ENCODE measurements at places on chromosomes 2 and 18.

DNA sequence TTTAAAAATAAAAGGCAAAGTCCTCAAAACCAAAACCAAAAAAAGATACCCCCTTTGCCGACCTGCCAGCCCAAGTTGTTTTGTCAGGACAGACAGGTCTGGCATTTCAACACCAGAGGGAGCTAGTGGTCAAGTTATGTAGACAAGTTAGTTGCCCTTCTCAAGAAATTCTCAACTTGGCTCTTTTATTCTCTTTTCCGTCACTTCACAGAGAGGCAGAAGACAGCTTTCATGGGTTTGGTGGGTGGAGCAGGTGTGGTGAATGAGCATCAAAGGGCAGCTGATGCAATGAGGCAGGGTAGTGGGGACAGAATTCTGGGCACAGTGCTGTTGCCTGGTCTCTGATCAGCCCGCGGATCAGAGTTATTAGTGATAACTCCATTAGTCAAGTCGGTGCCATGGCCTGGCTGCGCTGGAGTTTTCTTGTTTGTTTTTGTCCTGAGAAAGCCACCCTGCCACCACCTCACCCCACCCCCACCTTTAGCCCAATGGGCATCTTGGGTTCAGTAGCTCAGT lies 303.7 kb upstream of the EPAS1 start:
- H3K4me1 ChIP-seq = no peaks in the 10 kb centered on the region
- H3K27ac ChIP-seq = no peak overlapping the region
- peaks cover 56% of the 10 kb centered on the region for H3K36me3 ChIP-seq
- H3K27me3 ChIP-seq = no peaks in the 10 kb centered on the region
- H3K4me3 ChIP-seq = no peak overlapping the region
- no peak for DNase-seq

DNA sequence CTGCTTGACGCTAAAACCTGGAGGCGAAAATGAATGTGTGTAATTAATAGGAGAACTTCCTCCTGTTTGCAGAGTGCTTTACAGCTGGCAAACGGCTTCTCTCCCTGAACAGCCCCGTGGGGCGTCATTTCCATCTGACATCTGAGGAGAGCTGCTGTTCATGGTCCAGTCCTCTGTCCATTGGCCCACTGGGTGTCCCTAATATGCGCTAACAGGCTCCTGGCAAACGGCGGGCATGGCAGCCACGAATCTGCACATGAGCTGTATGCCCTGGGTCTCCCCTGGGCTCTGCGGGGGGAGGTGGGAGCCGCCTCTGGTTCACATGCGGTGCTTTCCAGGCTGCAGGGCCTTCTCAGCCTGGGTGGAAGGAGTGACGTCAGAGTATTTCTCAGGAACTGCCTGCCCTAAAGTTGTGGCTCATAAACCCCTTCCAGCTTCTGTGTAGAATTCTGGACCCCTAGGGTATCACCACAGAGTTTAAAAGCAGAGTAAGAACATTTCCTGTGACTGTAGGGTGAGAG lies 73.2 kb downstream of the LRRFIP1 start:
- peaks cover 96% of the 10 kb centered on the region for H3K4me1 ChIP-seq
- peak overlapping the region; percentile 62 for H3K4me3 ChIP-seq
- DNase-seq = peak; percentile 59
- peak overlapping the region; percentile 82 for H3K27ac ChIP-seq
- H3K27me3 ChIP-seq = no peaks in the 10 kb centered on the region
- peaks cover 12% of the 10 kb centered on the region for H3K36me3 ChIP-seq

- H3K27ac ChIP-seq = no peak overlapping the region
Observed at GRCh38 chr2:6793371-6793770, 72.3 kb downstream of the CMPK2 start.

- H3K4me1 ChIP-seq = peaks cover under 1% of the 10 kb centered on the region
- DNase-seq = no peak
- H3K4me3 ChIP-seq = no peak overlapping the region
- H3K27me3 ChIP-seq = peaks cover 7% of the 10 kb centered on the region
- H3K27ac ChIP-seq = no peak overlapping the region
- H3K36me3 ChIP-seq = no peaks in the 10 kb centered on the region
Observed at GRCh38 chr2:133841900-133842299, 273.6 kb upstream of the NCKAP5 start.

DNA sequence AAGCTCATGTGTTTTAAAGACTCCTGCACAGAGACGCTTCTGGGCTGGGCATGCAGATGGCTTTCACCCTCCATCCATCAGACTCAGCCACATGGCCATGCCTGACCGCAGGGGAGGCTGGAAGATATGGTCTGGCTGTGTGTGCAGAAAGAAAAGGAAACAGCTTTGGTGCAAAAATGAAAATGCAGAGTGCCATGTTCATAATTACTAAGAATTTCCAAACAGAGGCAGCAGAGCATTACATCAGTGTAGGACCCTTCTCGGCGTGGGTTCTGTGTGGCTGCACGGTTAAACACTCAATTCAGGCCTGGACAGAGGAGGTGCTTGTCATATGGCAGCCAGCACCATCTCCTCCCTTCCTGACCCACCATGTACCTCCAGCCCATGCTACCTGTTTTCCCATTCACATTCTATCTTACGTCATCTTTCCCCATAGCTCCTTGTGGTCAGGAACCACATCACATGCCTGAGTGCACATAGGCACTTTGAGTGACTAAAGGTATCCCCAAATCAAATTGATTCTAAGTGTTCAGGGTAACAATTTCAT lies 200.3 kb upstream of the ID2 start:
- peak overlapping the region; percentile 21 for H3K4me3 ChIP-seq
- H3K27ac ChIP-seq = no peak overlapping the region
- peaks cover 70% of the 10 kb centered on the region for H3K27me3 ChIP-seq
- no peaks in the 10 kb centered on the region for H3K36me3 ChIP-seq
- DNase-seq = no peak
- H3K4me1 ChIP-seq = peaks cover 46% of the 10 kb centered on the region

GRCh38 chr2:68908392-68908970 lies 37.3 kb upstream of the BMP10 start:
- peak overlapping the region; percentile 29 for H3K4me3 ChIP-seq
- no peaks in the 10 kb centered on the region for H3K27me3 ChIP-seq
- H3K27ac ChIP-seq = peak overlapping the region; percentile 92
- no peaks in the 10 kb centered on the region for H3K36me3 ChIP-seq

- no peaks in the 10 kb centered on the region for H3K27me3 ChIP-seq
- H3K4me3 ChIP-seq = no peak overlapping the region
- H3K27ac ChIP-seq = no peak overlapping the region
- H3K36me3 ChIP-seq = peaks cover 67% of the 10 kb centered on the region
- DNase-seq = no peak
- H3K4me1 ChIP-seq = peaks cover 19% of the 10 kb centered on the region
Observed at GRCh38 chr2:182726473-182726872, 10.4 kb downstream of the DNAJC10 start.

DNA sequence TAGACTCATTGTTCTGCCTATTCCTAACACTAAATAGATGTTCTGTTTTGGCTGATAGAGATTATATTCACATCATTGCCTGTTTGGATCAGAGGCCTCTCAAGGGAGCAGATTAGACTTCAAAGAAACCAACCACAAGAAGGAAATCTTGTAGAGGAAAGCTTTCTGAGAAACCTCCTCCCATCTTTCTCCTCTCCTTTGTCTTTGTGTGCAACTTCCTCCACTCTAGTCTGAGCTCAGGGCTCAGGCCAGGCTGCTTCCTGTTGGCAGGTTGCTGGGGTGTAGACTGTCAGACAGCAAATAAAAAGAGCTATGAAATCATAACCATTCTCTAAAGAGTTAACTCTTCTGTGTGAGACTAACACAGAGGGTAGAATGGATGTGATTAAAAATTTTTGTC lies 113.0 kb downstream of the TGFA start:
- no peaks in the 10 kb centered on the region for H3K4me1 ChIP-seq
- H3K36me3 ChIP-seq = no peaks in the 10 kb centered on the region
- DNase-seq = no peak
- H3K4me3 ChIP-seq = no peak overlapping the region
- H3K27ac ChIP-seq = no peak overlapping the region

DNA sequence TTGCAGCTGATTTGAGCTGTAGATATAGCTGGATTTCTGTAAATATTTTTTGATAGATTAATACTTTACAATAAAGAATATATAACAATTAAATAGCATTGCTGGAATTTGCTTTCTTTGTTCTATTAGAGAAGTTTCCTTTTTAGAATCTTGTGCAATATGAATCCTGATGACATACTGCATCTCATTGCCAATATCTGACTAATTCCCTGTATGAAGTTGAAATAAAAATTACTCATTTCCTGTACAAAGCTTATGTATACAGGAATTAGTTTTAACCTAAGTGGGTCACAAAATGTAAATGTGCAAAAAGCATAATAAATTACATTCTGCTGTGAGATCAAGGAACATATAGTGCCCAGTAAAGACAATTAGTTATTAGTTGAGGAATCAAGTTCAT lies 72.8 kb upstream of the TMEFF2 start:
- H3K4me3 ChIP-seq = no peak overlapping the region
- no peak for DNase-seq
- H3K27me3 ChIP-seq = no peaks in the 10 kb centered on the region
- H3K4me1 ChIP-seq = no peaks in the 10 kb centered on the region
- H3K27ac ChIP-seq = no peak overlapping the region

GRCh38 chr18:44781886-44782285 lies 101.2 kb downstream of the SETBP1 start:
- H3K36me3 ChIP-seq = peaks cover 2% of the 10 kb centered on the region
- peak overlapping the region; percentile 16 for H3K27ac ChIP-seq
- H3K4me3 ChIP-seq = no peak overlapping the region
- no peaks in the 10 kb centered on the region for H3K27me3 ChIP-seq
- H3K4me1 ChIP-seq = peaks cover 89% of the 10 kb centered on the region
- DNase-seq = no peak

GRCh38 chr2:208118918-208119317 lies 5.4 kb downstream of the CRYGD start:
- H3K36me3 ChIP-seq = no peaks in the 10 kb centered on the region
- peaks cover 6% of the 10 kb centered on the region for H3K27me3 ChIP-seq
- peaks cover 3% of the 10 kb centered on the region for H3K4me1 ChIP-seq
- no peak overlapping the region for H3K27ac ChIP-seq
- no peak overlapping the region for H3K4me3 ChIP-seq

DNA sequence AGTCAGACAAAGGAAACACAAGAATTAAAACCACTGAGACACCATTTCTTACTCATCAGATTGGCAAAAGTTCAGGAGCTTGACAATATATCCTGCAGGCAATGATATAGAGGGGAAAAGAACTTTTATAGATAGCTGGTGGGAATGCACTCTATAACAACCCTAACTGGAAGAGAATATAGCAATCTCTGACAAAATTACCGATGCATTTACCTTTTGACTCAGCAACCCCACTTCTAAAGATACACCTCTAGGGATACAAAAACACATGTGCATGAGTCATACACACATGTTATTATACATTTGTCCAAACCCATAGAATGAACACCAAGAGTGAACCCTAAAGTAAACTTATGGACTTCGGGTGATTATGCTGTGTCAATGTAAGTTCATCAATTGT lies 79.4 kb upstream of the SRD5A2 start:
- DNase-seq = no peak
- no peaks in the 10 kb centered on the region for H3K4me1 ChIP-seq
- H3K4me3 ChIP-seq = no peak overlapping the region
- no peak overlapping the region for H3K27ac ChIP-seq
- H3K27me3 ChIP-seq = peaks cover 17% of the 10 kb centered on the region
- no peaks in the 10 kb centered on the region for H3K36me3 ChIP-seq

DNA sequence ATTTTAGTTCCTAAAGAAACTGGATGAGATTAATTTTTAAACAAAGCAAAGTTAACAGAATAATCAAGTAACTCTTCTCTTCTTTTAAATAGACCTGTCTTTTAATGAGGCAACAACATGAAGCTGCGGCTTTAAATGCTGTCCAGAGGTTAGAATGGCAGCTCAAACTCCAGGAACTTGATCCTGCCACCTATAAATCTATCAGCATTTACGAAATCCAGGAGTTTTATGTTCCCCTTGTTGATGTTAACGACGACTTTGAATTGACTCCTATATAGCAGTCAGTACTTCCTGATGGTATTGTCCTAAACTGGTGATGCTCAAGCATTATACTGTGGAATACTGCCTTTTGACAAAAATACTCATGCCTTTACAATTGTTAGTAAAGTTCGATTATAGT lies 53.7 kb upstream of the TWSG1 start:
- H3K27me3 ChIP-seq = no peaks in the 10 kb centered on the region
- H3K27ac ChIP-seq = no peak overlapping the region
- peaks cover 64% of the 10 kb centered on the region for H3K36me3 ChIP-seq
- no peaks in the 10 kb centered on the region for H3K4me1 ChIP-seq

GRCh38 chr2:98552499-98553179 lies 55.7 kb downstream of the COA5 start:
- peaks cover 52% of the 10 kb centered on the region for H3K4me1 ChIP-seq
- H3K4me3 ChIP-seq = no peak overlapping the region
- H3K36me3 ChIP-seq = peaks cover 30% of the 10 kb centered on the region

- no peak overlapping the region for H3K4me3 ChIP-seq
- no peak for DNase-seq
- no peaks in the 10 kb centered on the region for H3K4me1 ChIP-seq
- H3K36me3 ChIP-seq = no peaks in the 10 kb centered on the region
- peaks cover 22% of the 10 kb centered on the region for H3K27me3 ChIP-seq
- no peak overlapping the region for H3K27ac ChIP-seq
Observed at GRCh38 chr2:200787351-200788120, 24.2 kb upstream of the BZW1 start.

DNA sequence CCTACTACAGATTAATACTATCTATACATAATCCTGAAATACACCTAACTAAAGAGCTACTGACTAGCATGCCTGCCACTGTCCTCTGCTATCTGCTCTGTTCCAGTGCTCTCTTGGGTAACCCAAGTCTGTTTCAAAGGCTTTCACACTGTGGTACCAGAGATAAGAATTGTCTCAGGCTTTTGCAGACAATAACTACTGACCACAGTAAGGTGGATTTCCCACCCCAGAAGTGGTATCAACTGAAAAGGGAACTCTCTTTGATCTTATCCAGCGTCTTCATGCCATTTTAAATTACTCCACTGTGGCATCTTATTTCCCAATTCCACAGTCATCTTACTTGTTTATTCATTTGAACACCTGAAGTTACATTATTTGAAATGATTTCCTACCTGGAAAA lies 190.2 kb downstream of the IKZF2 start:
- H3K36me3 ChIP-seq = no peaks in the 10 kb centered on the region
- no peak for DNase-seq
- H3K4me3 ChIP-seq = no peak overlapping the region
- H3K27me3 ChIP-seq = no peaks in the 10 kb centered on the region
- peaks cover 7% of the 10 kb centered on the region for H3K4me1 ChIP-seq
- no peak overlapping the region for H3K27ac ChIP-seq

DNA sequence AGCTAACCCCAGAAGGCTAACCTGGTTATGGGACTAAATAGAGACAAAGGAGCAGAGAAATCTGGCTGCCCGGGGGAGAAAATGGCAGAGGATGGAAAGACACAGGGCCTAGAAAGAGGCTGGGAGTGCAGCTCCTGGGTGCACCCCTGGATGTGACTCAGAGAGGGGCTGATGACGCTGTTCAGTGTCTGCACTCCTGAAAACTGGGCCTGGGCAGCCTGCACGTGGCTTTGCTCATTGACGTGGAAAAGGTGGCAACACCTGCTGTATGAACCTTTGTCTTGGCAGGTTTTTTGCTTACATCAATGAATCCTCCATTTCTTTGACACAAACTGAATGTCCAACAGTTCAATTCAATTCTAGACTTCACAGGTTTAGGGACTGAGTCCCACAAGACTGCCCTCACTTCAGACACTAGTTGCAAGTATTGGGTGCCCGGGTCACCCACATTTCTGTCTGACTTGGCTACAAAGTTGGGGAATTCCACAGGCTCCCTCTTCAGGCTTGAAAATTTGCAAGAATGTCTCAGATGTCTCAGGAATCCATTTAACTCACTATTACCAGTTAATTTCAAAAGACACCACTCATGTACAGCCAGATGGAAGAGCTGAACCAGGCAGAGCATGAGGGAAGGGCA lies 47.3 kb upstream of the PUM2 start:
- no peaks in the 10 kb centered on the region for H3K36me3 ChIP-seq
- no peak overlapping the region for H3K27ac ChIP-seq
- no peak overlapping the region for H3K4me3 ChIP-seq
- H3K4me1 ChIP-seq = no peaks in the 10 kb centered on the region
